ENCODE measurements at places on chromosomes 12 and 14.
A peak's percentile ranks its signal among the peaks of the same experiment; 100 is the strongest.

- DNase-seq, result no peak
Measured at GRCh38 chr12:43287706-43288383, 264.2 kb downstream of the ADAMTS20 start.

- no peak for DNase-seq
Measured at GRCh38 chr14:75289840-75290388, 11.3 kb downstream of the FOS start.

- DNase-seq, result no peak
Measured at GRCh38 chr12:100995771-100996170, 201.2 kb downstream of the ANO4 start.

GRCh38 chr14:55201219-55202101 is 10.1 kb upstream of the DLGAP5 start:
- no peak for DNase-seq

GRCh38 chr14:68451696-68452373 is 341.0 kb downstream of the ZFP36L1 start:
- DNase-seq, result no peak

GRCh38 chr12:52423661-52424500 is 10.3 kb downstream of the KRT75 start:
- peak; percentile 60 for DNase-seq

DNA sequence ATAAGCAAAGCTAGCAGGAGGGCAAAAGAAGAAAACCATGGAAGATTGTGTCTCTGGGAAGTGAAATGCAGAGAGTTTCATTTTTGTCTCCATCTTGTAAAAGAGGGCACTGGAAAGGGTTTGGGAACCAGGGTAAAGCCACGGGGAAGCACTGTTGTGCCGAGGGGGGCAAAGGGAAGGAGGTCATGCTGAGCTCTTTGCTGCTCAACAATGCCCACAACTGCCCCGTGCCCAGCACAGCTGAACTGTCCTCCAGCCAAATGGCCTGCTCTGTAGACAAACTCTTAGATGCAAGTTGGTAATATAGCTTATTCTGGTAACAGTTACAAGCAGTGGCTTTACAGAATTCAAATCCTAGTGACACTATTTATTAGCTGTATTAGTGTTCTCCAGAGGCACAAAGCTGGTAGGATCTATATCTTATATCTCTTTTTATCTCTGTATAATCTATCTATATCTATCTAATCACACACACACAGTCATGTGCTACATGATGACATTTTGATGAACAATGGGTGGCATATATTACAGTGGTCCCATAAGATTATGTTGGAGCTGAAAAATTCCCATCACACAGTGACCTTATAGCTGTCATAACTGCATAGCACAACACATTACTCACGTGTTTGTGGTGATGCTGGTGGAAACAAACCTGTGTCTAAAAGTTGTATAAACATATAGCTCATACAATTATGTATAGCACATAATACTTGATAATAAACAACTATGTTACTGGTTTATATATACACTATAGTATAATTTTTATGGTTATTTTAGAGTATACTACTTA is 203.4 kb upstream of the DDHD1 start:
- no peak for DNase-seq

GRCh38 chr12:127533353-127533752 is 733.6 kb upstream of the TMEM132C start:
- DNase-seq, result no peak

GRCh38 chr14:106083082-106083481 is 556.7 kb downstream of the TMEM121 start:
- DNase-seq, result no peak

DNA sequence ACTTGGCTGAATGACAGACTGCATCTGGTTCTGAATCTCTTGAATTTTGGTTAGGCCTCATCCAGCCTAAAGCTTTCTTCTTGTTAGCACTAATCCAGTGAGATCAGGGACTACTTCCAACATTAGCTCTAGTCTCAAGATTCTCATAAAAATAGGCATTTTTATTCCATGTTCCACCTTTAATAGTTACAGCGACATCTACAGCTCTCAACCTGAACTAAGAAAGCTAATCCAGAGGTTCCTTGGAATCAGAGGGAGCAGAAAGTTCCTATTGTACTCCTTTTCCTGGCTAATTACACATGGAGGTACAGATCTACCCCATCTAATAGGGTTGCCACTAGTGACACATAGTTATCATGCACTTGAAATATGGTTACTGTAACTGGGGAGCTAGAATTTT is 391.9 kb downstream of the RMST start:
- no peak for DNase-seq

DNA sequence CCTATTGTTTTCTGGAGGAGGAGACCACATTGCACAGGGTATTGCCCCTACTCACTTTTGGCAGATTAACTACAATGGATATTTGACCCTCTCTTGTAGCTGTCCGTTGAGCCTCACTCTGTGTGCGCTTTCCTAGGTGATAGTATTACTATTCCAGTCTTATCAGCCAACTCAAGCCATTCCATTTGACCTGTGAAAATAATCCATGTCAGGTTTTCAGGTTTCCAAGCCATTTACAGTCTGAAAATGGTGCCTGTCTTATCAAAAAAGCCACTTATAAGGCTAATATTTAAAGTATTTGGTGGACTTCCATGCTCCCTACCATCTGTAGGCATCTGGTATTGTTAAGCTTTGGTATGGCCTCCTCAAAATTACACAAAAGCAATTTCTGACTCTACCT is 29.6 kb upstream of the KLRD1 start:
- no peak for DNase-seq

GRCh38 chr14:23438101-23438971 is 2.9 kb upstream of the MYH7 start:
- DNase-seq, result no peak

DNA sequence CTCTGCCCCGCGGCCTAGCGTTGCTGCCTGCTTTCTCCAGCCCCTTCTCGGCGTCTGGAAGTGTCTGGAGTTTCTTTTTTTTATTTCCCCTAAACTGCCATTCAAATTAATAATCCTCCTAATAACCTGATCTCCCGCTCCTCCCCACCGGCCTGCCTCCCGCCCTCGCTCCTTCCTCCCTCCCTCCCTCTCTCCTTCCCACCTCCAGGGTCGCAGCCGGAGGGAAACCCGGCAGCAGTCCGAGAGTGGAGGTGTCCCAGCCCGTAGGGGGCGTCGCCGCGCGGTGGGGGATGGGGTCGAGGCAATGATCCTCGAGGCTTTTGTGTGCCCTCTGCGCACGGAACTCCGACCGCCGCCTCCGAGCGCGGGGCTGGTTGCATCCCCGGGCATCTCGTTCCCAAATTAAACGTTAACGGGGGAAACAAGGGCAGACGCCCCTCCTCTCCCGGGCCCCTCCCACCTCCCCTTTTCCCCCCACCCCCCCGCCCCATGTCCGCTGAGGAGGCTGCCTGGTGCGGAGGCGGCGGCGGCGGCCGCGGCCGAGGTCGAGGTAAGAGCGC is 1.0 kb upstream of the SOCS2 start:
- peak; percentile 40 for DNase-seq

DNA sequence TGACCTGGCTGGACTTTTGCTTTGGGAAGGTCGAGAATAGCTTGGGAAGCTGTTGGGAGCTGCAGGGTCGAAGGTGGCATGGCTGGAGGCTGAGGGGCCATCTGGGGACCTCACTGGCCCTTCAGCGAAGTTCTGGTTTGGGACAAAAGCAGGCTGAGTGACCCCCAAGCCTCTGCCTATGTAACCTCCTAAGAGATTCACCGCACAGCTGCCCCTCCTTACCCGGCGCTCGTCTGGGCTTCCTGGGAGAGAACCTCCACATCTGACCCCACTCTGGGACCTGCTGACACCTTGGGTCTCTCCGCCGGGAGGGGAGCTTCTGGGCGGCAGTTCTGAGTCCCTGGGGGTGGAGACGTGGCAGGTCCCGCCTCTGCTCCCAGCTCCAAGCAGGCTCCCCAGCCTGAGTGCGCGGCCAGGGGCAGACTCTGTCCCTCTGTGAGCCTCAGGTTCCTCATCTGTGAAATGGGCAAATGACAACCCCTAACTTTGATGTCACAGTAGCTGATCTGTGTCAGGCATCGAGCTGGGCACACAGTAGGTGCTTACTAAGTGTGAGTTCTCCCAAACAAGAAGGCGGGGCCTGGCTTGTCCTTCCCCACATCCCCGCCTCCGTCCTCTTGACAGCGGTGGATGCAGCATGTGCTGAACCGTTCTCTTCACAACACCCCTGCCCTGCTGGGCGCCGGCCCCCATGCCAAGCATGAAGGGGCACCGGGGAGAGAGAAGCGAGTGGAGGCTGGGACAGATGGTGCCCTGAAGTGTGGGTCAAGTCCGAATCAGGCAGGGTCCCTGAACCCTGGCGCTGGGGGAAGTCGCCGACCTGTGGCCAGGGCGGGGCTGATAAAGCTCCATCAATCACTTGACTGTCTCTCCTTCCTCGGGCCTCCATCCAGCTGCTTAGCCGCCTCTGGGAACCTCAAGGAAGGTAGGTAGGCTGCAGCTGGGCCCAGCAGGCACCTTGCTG is 3.8 kb downstream of the EXOC3L4 start:
- DNase-seq, result no peak

DNA sequence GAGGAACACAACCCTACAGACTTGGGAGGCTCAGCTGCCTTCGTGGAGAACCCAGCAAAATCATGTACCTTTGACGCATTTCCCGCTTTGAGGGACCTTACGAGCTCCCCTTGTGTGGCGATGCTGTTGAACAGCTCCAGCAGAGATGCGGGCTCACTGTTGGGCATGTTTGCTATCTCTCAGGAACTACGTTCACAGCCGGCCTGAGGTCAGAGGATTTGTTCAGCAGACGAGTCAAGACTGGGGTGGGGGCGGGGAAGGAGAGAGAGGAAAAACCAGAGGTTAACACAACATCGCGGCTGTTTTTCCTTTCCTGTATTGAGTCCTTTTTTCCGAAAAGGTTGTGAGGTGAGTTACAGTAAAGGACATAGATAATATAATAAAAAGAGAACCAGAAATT is 45.9 kb downstream of the SLC25A47 start:
- no peak for DNase-seq

- no peak for DNase-seq
Measured at GRCh38 chr14:42027271-42027670, 420.6 kb downstream of the LRFN5 start.

GRCh38 chr14:87687420-87687819 is 305.6 kb downstream of the GALC start:
- no peak for DNase-seq
